Nephron progenitor cell (in vitro differentiated cells): ENCODE measurements at places on chromosomes 2 and 18.

GRCh38 chr18:75218065-75218923 is 7.7 kb downstream of the TSHZ1 start:
- no peak for DNase-seq

DNA sequence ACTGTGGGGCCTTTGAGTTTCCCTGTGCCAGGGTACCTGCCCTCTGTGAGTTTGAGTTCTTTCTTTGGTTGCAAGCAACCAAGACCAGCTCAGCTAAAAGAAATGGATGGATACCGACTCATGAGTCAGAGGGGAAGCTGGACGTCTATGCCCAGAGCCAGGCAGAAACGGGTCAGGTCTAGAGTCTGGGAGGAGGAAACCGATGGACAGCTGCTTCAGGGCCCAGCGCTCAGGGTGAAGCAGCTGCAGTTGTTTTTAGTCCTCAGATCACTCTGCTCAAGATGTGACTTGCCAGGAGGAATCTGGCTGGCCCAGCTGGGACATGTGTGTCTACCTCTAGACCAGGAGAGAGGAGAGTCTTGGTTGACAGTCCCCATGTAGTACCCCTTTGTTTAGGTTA is 10.1 kb upstream of the TYMS start:
- no peak for DNase-seq

GRCh38 chr2:115738111-115738510 is 1295.7 kb downstream of the DPP10 start:
- DNase-seq = no peak

- DNase-seq = no peak
Observed at GRCh38 chr2:24410976-24411375, 50.6 kb upstream of the ITSN2 start.

GRCh38 chr18:9705183-9705829 is 2.8 kb upstream of the RAB31 start:
- no peak for DNase-seq
